Activated CD8-positive, alpha-beta memory T cell treated with anti-CD3 and anti-CD28 coated beads, Interleukin-2, amount 10 ng/mL, durations not matched to agents 7 days and 5 days (primary cell): ENCODE measurements at places on chromosomes 3 and 15. TPM values are rescaled to one million over a fixed set of nuclear protein-coding genes. Genes with fewer than 3 reads are reported as not detected.

- H3K27me3 ChIP-seq: peaks cover 5% of the 10 kb centered on the region
- no peak overlapping the region for H3K4me3 ChIP-seq
- H3K36me3 ChIP-seq: no peaks in the 10 kb centered on the region
- H3K4me1 ChIP-seq: peaks cover 5% of the 10 kb centered on the region
These were observed 10.2 kb upstream of the PLXND1 start for GRCh38 chr3:129616713-129617112.

GRCh38 chr15:31269816-31270575, 56.6 kb upstream of the KLF13 start:
- peaks cover 64% of the 10 kb centered on the region for H3K4me1 ChIP-seq
- peak overlapping the region; percentile 1 for H3K27ac ChIP-seq
- no peak overlapping the region for H3K4me3 ChIP-seq
- no peaks in the 10 kb centered on the region for H3K27me3 ChIP-seq
- no peaks in the 10 kb centered on the region for H3K36me3 ChIP-seq

GRCh38 chr3:10474275-10474646, 31.1 kb downstream of the ATP2B2 start:
- H3K4me1 ChIP-seq: peaks cover 3% of the 10 kb centered on the region
- H3K27me3 ChIP-seq: peaks cover 24% of the 10 kb centered on the region
- DNase-seq: no peak
- H3K36me3 ChIP-seq: no peaks in the 10 kb centered on the region
- H3K27ac ChIP-seq: no peak overlapping the region

DNA sequence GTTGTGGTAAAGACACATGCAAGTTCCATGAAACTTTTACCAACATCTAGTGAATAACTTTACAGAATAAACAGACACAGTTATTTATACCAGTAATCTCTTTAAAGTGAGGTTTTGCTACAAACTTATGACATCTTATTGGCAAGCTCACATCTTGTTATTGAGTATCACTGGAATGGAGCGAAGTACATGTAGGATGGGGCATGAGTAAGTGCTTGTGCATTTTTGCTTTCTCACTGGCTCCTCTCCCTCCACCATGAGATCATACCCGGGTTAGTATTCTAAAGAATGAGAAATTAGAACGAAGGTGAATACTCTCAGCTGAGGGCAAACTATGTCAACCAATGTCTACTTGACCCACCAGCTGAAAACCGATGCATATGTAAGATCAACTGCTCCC, 193.3 kb upstream of the ZNF717 start:
- H3K27me3 ChIP-seq: no peaks in the 10 kb centered on the region
- H3K36me3 ChIP-seq: no peaks in the 10 kb centered on the region
- H3K4me3 ChIP-seq: no peak overlapping the region
- DNase-seq: no peak

GRCh38 chr15:76057332-76058000, 2.3 kb upstream of the TMEM266 start:
- H3K27ac ChIP-seq: no peak overlapping the region
- H3K36me3 ChIP-seq: no peaks in the 10 kb centered on the region

DNA sequence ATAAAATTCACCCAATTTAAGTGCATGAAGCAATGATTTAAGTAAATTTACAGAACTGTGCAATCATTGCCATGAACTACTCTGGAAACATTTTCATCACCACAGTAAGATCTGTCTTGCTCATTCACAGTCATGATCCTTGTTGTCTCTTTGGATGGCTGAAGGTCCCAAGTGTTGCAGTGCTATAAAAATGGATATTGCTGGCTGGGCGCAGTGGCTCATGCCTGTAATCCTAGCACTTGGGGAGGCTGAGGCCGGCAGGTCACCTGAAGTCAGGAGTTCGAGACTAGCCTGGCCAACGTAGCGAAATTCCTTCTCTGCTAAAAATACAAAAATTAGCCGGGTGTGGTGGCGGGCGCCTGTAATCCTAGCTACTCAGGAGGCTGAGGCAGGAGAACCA, 17.0 kb downstream of the SNRPN start:
- DNase-seq: no peak
- H3K4me1 ChIP-seq: no peaks in the 10 kb centered on the region
- H3K27ac ChIP-seq: no peak overlapping the region
- H3K27me3 ChIP-seq: no peaks in the 10 kb centered on the region

- H3K27ac ChIP-seq: no peak overlapping the region
- H3K27me3 ChIP-seq: peaks cover 39% of the 10 kb centered on the region
- no peak overlapping the region for H3K4me3 ChIP-seq
- peaks cover 2% of the 10 kb centered on the region for H3K36me3 ChIP-seq
- no peaks in the 10 kb centered on the region for H3K4me1 ChIP-seq
These were observed 70.7 kb upstream of the THBS1 start for GRCh38 chr15:39510001-39510701.

DNA sequence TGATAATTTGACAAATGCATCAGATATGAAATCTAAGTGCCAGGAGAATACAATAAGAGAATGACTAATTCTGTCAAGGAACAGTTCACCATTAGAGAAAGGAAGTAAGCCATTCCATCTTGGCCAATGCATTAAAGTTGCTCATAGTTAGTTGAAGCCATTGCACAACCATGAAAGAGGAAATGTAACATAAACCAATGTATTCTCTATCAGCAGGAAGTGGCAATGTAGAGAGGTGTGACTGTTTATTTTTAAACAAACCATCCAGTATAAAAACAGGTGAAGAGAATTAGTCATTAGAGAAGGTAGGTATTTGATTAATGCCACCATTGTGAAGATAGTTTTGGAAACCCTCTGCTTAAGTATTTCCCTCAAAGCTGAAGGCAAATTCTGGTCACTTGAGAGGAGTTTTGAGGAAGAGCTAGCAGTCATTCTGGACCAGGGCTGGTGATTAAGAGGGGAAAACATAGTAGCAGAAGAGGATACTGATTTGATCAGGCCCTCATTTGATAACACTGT, 10.7 kb upstream of the ANXA2 start:
- H3K4me3 ChIP-seq: no peak overlapping the region
- H3K27me3 ChIP-seq: no peaks in the 10 kb centered on the region
- peaks cover 21% of the 10 kb centered on the region for H3K4me1 ChIP-seq
- no peak for DNase-seq

DNA sequence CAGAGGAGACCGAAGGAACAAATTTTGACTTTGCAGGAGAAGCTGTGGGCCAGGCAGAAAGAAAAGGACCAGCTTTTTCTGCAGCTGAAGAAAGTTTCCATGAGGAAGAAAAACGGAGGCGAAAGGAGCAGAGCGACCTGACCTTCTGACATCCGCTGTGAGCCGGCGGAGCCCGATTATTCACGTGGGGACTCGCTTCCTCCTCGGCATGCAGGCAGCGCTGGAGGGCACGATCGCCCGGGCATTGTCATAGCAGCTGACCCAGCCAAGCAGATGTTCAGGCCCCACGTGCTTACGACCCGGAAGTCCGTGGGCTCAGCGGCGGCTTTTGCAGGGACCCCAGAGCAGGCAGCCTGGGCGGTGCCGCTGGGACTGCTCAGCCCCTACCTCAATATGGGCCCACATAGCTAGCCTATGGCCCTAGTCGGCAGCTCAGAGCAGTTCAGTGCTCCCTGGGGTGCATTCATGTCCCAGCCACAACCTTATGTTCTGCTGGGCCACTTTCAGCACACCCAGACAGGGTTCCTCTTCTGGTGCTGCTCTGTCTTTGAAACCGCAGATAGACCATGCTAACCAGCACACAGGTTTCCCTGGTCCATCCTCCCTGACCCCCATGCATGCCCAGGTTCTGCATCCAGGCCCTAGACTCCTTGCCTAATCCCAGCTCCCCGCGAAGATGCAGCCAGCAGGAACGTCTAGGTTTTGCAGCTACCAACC, 10.5 kb upstream of the EIF4A2 start:
- H3K36me3 ChIP-seq: no peaks in the 10 kb centered on the region
- H3K4me3 ChIP-seq: peak overlapping the region; percentile 78
- H3K27ac ChIP-seq: peak overlapping the region; percentile 88
- no peaks in the 10 kb centered on the region for H3K27me3 ChIP-seq
- peaks cover 22% of the 10 kb centered on the region for H3K4me1 ChIP-seq

GRCh38 chr15:25847051-25847450, 16.1 kb downstream of the ATP10A start:
- peaks cover 65% of the 10 kb centered on the region for H3K4me1 ChIP-seq
- H3K36me3 ChIP-seq: peaks cover 34% of the 10 kb centered on the region
- H3K27me3 ChIP-seq: no peaks in the 10 kb centered on the region
- no peak for DNase-seq
- no peak overlapping the region for H3K4me3 ChIP-seq
- H3K27ac ChIP-seq: peak overlapping the region; percentile 10

GRCh38 chr3:182971637-182972036, 8.7 kb downstream of the DCUN1D1 start:
- H3K36me3 ChIP-seq: peaks cover 23% of the 10 kb centered on the region
- no peak for DNase-seq
- no peaks in the 10 kb centered on the region for H3K27me3 ChIP-seq
- H3K4me1 ChIP-seq: peaks cover 53% of the 10 kb centered on the region
- H3K4me3 ChIP-seq: no peak overlapping the region

DNA sequence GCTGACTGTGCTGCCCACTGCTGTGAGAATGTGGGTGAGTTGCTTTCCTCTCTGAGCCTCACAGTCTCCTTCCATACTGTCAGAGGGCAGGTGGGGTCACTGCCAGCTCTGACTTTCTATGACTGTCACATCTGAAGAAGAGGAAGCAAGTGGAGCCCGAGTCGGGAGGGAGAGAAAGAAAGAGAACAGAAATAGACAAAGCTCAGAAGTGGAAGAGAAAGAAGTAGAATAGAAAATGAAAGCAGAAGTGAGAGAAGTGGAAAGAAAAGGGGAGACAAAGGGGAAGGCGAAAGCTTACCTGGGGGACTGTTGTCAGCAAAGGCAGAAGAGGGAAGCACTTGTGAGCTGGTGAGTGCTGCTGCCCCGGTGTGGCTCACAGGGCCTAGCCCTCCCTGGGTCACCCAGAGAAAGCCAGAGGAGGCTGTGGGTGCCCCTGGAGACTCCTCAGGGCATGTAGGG, 57.9 kb downstream of the EPHB1 start:
- DNase-seq: no peak
- no peaks in the 10 kb centered on the region for H3K36me3 ChIP-seq
- peak overlapping the region; percentile 78 for H3K27ac ChIP-seq
- peak overlapping the region; percentile 37 for H3K4me3 ChIP-seq
- H3K4me1 ChIP-seq: peaks cover 23% of the 10 kb centered on the region

- peak; percentile 60 for DNase-seq
- H3K27ac ChIP-seq: peak overlapping the region; percentile 83
These were observed 254.8 kb upstream of the TPRG1 start for GRCh38 chr3:188916934-188917401.

DNA sequence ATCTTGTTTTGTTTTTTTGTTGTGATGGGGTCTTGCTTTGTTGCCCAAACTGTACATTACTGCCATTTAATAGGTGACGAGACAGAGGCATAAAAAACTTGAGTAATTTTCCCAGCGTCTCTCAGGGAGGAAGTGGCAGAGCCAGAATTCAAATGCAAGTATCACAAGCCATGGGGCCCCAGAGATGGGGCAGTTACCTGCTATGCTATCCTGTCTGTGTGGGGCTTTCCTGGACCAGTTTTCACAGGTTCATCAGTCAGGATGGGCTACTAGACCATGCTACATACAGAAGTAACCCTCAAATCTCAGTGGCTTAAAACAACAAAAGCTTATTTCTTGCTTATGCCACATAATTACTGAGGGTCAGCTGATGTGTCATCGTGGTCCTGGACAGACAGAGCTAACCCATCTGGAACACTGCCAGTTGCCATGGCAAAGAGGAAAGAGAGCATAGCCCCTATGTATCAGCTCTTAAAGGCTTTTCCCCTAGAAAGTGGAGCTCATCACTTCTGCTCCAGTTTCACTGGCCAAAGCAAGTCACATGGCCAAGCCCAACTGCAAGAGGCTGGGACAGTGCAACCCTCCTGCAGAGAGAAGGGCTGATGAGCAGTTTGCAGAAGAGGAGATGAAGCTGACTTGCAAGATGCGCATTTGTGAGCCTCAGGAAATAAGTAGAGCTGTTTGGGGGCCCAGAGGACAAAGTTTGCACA, 31.7 kb upstream of the SYNM start:
- H3K4me1 ChIP-seq: peaks cover 4% of the 10 kb centered on the region
- no peak overlapping the region for H3K27ac ChIP-seq
- H3K4me3 ChIP-seq: no peak overlapping the region
- no peak for DNase-seq
- H3K27me3 ChIP-seq: peaks cover 5% of the 10 kb centered on the region

Gene NR2E3
- not detected for total RNA-seq

Gene C3orf52
- total RNA-seq: 2.4 TPM

Gene SERINC4
- 0.20 TPM for total RNA-seq

Gene RTP1
- total RNA-seq: not detected

Gene AMT
- total RNA-seq: 3.2 TPM

Gene RSRC1
- 45.4 TPM for total RNA-seq

Gene PLA1A
- total RNA-seq: 0.68 TPM
